ENCODE measurements at places on chromosomes 2 and 18. TPM values are rescaled to one million over a fixed set of nuclear protein-coding genes. Genes with fewer than 3 reads are reported as not detected.
A peak's percentile ranks its signal among the peaks of the same experiment; 100 is the strongest.

CRYBA2 gene
- total RNA-seq, result not detected

NT5DC4 gene
- not detected for total RNA-seq

GCG gene
- total RNA-seq, result not detected

ABCG8 gene
- total RNA-seq, result not detected

DNA sequence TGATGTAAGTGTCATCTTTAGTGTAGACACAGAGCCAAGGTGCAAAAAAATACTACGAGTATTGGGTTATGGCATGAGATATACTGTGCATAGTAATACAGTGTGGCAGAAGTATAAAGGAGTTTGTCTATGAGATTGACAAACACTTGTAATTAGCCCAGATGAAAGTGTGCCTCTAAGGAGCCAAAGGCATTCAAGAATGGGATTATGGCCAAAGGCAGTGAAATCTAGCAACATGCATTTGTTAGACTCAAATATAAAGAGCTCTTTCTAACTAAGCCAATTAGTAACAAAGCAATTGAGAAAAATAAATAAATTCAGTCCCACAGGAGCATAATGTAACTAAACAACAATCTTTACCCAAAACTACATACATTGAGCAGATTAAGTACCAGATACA lies 1761.8 kb downstream of the SUCLG1 start:
- DNase-seq, result no peak

DNA sequence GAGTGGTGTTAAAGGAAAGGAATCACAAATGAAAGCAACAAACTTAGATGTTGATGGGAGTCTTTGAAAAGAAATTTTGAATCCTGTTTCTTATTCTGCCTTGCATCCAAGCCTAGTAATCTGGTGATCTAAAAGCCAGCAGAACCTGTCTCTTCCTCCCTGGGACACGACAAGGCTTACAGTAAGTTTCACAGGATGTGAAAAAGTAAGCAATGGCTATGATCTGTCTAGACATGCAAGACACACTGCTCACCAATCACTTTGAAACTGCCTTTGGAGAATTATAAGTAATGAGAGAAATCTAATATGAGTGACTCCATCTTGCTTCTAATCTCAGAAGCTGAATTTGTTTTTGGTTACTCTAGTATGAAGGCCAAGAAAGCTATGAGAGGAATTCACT lies 103.7 kb downstream of the KCNH7 start:
- no peak for DNase-seq

GRCh38 chr2:186911551-186912085 lies 62.6 kb upstream of the ZSWIM2 start:
- DNase-seq, result no peak

- DNase-seq, result no peak
These were observed 10.3 kb downstream of the STAMBP start for GRCh38 chr2:73838889-73839534.

GRCh38 chr2:74625658-74626425 lies 22.3 kb downstream of the M1AP start:
- peak; percentile 18 for DNase-seq

- no peak for DNase-seq
These were observed 83.2 kb downstream of the CD8B2 start for GRCh38 chr2:106570316-106570715.

DNA sequence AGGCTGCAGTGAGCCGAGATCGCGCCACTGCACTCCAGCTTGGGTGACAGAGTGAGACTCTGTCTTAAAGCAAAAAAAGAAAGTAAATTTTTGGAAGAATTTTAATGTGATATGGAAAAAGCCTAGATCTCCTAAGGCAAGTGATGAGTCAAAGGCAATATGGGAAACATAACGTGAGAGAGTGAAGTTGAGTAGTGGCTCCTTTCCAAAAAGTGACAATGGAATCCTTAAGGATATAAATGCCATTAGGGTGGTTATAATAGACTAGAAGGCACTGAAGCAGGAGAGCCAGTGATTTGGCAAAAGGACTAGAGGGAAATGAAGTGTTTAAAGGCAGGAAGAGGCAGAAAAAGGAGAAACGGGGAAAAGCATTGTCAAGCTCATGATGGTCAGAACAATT lies 25.6 kb downstream of the ARHGAP28 start:
- no peak for DNase-seq

DNA sequence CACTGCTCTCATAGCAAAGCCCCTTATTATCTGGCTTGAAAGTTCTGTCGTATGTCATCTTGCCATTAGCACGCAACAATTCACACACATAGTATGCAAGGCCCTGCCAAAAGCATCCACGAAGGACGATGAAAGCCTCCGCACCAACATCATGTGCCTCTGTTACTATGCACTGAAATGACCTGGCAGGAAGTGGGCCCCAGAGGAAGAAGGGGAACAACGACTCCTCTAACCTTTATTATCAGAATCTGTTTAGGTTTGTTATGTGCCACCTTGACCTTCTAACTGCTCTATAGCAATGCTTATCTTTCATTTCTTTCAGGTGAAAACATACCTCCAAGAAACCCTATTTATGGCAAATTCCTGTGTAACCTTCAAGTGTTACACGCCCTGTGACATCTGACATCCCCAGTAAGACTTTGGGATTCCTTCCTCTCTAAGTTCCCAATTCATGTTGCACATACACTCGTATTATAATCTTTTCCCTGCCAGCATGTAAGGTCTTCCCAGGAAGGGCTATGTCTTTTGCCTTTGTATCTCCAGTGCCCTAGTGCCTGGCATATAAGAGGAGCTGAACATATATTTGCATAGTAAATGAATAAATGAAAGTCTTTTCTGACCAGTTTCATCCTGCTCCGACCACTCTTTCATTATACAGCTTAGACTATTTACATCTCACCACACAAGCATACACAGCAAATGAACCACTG lies 7.0 kb upstream of the NDUFV2 start:
- DNase-seq, result no peak

GRCh38 chr18:9191658-9192256 lies 55.2 kb downstream of the ANKRD12 start:
- DNase-seq, result no peak

- no peak for DNase-seq
These were observed 141.0 kb downstream of the ARL4C start for GRCh38 chr2:234355808-234356365.

DNA sequence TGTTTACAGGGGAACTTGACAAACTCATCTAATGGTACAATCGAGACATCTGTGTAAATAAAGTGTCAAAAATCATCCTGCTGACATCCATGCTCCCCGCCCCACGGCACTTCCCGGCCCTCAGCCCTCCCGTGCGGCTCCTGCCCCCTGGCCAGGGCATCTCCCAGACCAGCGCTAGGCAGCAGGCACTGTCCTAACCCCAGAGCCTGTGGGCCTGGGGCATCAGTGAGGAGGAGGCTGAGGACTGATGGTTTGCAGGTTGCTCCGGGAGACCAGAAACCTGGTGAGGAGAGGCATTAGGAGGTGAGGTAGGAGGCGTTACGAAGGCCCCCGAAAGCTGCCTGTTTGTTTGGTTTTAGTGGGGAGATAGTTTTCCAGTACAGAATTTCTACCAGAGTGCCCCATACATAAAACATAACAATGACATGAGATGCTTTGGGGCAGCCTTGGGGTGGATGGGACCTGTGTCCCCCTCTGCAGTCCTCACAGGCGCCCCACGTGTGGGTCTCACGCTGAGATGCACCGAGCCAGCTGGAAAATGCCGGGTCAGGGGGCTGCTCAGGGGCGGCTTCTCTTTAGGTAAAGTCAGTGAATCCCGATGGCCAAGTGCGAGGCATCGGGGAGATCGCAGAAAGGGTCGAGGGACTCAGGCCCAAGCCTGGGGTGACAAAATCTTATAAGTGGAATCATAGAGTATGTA lies 114.2 kb downstream of the RTP5 start:
- no peak for DNase-seq

DNA sequence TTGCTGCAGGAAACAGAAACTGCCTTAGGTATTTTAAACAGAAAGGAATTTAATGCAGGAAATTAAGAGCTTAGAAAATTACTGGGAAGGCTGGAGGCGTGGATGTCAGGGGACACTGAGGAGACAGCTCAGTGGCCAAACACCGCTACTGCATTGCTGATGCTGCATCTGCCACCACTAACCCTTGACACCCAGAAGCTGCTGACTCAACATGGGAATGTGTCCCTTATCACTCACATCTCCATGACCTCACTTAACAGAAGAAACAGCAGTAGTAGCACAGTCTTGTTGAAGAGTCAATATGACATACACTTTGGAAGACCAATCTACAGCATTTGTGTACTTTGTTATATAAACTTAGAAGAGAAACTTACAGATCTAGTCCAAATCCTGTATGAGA lies 906.1 kb downstream of the SLC4A3 start:
- DNase-seq, result peak; percentile 70
